Fibroblast of gingiva (primary cell): ENCODE measurements at places on chromosomes 11 and 22.

DNA sequence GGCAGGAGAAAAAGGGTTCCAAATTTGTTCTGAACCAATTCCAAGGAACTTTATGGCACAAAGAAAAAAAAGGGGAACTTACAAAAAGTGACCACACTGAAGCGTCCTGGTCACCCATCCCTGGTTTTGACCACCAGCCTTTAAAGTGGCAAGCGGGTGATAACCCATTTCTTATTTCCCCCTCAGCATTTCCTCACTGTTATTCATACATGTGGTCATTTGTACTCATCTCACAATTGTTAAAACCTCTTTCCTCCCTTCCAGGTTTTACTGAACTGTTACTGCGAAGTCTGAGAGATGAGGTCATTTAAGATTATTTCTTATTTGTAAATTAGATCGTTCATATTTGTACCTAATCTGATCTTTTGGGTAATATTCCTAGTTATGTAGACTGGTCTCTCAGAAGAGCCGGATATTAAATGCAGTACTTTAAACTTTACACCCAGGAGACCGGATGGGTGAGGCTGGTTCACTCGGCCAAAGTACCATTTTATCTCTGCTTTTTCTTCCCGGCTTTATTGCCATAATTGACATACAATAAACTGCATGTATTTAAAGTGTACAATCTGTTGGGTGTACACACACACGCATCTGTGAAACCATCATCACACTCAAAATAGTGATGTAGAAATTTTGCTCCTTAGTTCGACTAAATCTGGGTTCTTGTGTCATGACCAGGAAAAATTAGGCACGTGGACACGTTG, 47.0 kb downstream of the CDPF1 start:
- no peak for DNase-seq

GRCh38 chr22:17703811-17704210, 65.3 kb downstream of the BCL2L13 start:
- DNase-seq: peak; percentile 65

- DNase-seq: no peak
Measured at GRCh38 chr22:29944339-29944738, 61.4 kb downstream of the MTMR3 start.

- DNase-seq: peak; percentile 82
Measured at GRCh38 chr22:17639247-17639741, 737 bp downstream of the BCL2L13 start.

DNA sequence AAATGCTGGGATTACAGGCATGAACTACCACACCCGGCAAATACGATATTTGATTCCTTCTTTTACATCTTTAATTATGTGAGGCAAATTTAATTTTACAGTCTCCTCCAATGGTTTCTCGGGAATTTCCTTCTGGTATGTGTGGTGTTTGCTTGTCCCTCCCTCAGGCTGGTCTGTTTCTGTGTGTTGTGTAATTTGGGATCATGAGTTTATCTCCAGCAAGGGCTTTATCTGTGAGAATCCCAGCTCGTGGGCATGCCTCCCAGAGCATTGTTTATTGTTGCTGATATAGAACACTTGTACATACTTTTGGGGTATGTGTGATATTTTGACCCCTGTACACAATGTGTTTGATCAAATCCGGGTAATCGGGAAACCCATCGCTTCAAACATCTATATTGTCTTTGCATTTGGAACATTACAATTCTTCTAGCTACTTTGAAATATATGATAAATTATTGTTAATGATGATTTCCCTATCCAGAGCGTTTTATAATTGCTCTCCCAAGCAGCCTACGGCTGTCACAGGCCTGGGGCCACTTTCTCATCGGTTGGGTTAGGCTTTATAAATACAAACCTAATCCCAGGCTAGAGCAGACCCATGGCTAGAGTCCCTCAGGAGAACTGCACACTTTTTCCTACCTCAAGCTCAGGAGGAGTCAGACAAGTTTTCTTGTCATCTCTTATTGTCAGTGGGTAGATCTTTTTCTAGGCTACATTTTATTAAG, 15.0 kb upstream of the PRR5 start:
- no peak for DNase-seq

- DNase-seq: peak; percentile 26
Measured at GRCh38 chr11:38593649-38594048, 1995.6 kb upstream of the RAG2 start.

DNA sequence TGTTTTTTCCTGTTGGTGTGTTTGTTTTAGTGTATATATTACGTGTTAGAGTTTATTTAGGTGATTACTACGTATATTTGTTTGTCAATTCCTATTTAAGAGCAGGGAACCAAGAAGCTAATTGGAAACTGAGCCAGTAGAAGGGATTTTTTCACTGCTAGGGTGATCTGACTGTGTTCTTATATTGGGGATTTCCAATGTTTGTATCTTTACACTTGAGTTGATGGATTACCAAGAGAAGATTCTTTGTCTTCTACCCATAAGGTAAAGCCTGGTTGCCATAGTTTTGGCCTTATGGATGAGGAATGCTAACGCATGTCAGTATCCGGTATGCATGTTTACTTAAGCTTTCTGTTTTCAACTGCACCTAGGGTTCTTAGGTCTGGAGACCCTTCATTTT, 35.6 kb downstream of the SIK2 start:
- no peak for DNase-seq

- no peak for DNase-seq
Measured at GRCh38 chr22:49877642-49878041, 24.0 kb downstream of the ZBED4 start.
